ENCODE measurements at places on chromosomes 3 and 15.

DNA sequence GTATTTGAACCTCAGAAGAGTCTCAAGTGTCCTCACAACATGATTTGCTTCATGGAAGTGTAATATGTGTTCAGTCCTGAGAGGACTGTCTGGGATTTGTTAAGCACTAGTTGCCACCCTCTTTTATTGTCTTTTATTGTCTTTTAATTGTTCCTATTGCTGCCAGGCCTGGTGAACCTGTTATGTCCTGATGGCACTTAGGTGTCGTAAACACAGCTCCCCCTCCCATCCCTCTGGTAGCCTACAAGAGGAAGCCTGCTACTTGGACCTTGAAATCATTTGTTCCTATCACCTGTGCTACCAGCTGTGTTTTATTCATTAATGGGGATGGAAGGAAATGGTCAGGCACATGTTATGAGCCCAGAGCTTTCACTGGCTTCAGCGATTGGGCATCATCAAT lies 19.3 kb downstream of the CCNB2 start:
- DNase-seq = no peak

DNA sequence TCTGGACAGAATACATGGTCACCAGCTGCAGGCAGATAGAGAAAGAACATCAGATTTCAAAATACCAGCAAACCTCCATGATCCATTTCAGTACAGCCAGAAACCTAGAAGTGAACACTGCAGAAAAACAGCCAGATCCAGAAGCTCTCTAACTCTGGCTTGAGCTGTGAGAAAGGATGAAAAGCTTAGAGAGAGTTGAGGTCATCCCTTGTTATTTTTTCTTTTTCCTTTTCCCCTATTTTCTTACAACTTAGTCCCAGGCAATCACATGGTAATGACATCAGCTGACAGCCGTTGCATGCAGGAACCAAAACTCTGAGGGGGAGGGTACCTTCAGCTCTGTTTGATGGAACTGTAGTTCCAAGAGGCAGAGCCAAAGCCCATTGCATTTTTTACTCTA lies 113.2 kb downstream of the TCF12 start:
- no peak for DNase-seq

DNA sequence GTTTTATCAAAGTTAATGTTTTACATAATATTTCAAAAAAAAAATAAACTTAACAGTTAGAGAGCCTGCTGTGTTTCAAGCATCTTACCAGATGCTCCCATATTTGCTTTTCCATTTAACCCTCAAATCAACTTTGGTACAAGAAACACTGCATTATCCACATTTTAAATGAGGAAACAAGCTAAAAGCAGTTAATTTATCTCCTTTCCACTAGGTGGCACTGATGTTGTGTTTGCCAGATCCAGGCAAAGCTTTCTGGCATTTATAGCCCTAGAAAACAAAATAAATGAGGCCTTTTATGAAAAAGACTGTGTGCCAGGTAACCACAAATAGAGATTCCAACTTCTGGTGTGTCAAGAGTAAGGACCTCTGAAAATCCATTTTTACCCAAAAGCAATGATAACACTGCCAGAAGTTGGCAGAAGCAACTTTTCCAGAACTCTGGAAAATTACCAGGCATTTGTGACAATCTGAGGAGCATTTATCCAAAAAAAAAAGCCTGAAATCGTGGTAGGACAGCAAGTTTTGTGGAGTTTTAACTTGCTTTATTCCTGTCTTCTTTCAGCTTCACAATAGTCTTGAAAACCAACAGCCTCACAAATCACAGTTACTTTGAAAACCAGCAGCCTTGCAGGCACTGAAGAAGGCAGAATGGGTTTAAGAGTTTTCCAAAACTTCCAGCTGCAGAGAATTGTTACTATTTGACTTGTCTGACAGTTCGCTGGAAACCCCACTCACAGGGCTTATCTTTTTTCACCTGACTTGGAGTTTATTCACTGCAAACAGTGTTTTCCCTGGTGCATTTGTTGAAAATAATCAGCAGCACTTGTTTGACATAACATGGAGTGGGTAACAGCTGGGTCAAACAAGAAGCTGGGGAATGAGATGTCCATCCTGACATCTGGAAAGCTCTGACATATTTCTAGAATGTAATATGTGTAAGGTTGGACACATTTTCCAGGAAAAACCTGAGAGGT lies 9.2 kb downstream of the FAM162A start:
- no peak for DNase-seq

DNA sequence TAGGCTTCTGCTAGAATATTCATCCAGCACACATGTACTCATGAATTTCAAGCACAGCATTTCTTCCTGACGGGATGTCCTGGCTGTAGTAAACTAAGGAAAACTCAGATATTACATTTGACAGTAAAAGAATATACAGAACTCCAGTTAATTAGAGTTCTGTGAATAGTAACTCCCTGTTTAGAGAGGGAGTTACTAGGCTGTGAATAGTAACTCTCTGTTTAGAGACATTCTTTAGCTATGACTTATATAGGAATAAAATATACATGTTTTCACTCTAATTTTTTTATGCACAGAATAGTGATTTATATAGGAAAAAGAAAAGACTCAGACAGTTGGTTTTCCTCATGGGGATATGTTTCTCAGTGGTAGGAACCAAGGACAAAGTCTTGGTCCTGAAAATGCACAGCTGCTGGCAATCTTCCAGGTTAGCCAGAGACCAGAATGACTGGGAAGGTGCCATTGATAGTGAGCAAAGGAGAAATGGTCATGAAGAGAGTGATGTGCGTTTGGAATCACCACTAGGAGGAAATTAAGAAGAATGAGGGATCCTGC lies 480.7 kb upstream of the THBS1 start:
- DNase-seq = no peak

- no peak for DNase-seq
Measured at GRCh38 chr3:4824926-4825325, 154.3 kb upstream of the BHLHE40 start.

DNA sequence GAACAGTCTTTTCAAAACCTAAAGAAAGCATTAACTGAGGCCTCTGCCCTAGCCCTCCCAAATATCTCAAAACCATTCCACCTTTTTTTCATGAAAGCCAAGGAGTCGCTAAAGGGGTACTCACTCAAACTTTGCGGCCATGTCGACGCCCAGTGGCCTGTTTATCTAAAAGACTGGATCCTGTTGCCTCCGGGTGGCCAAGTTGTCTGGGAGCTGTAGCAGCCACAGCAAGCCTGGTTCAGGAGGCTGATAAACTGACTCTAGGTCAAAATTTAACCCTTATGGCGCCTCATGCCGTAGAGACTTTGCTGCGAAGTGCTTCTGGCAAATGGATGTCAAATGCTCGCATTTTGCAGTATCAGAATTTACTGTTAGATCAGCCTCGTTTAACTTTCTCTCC lies 39.5 kb downstream of the ZBTB11 start:
- DNase-seq = no peak

GRCh38 chr3:161423911-161424522 lies 52.7 kb upstream of the SPTSSB start:
- no peak for DNase-seq

- no peak for DNase-seq
Measured at GRCh38 chr3:120177707-120178306, 83.6 kb upstream of the GSK3B start.

DNA sequence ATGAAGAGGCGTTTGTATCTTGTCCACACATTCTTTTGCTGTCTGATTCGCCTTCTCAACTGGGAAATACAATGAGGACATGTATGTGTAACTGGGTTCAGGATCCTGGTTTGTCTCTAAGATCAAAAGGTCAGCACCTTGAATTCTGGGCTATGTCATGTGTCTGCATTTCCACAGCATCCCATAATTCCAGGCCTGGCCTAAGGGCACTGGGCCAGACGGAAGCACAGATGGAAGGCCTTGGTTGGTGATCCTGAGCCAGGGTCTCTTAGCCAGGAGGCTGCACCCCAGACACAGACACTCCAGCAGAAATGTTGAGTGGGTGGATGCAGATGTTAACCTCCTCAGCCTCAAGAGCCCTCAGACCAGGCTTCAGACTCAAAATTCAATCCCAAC lies 23.7 kb upstream of the HERC1 start:
- DNase-seq = no peak

DNA sequence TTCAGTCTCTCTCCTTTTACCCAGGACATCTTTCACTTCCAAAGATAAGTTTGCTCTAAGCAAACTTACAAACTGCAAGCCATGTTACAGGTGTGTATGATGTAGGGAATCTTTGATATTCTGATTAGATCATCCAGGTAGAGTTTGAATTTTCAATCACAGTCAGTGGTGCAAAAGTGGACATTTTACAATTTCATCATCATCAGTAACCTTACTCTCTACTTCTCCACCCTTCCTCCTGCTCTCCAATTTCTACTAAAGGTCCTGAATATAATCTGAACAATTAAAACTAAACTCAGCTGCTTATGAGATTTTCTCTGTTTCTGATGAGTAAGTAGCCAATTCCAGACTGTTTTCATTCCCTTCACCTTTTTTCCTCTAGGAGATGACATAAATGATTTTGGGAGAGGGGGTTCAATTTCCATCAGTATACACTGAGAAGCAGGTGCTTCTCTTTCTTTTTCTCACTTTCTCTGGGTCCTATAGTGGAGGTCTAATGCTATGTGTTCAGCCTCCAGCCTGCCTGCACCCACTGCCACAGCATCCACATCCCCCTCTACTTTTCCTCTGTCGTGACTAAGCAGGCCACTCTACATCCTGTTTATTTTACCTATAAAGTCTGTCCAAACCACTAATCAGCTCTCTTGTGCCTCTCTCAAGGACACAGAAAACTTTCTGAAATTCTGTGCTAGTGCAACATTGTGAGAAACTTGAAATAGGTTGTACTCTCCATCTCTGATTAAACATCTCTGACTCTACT lies 27.6 kb downstream of the SUCNR1 start:
- DNase-seq = no peak

- no peak for DNase-seq
Measured at GRCh38 chr15:61153291-61153690, 75.8 kb downstream of the RORA start.

GRCh38 chr15:62482785-62483429 lies 317.8 kb upstream of the C2CD4B start:
- DNase-seq = no peak

DNA sequence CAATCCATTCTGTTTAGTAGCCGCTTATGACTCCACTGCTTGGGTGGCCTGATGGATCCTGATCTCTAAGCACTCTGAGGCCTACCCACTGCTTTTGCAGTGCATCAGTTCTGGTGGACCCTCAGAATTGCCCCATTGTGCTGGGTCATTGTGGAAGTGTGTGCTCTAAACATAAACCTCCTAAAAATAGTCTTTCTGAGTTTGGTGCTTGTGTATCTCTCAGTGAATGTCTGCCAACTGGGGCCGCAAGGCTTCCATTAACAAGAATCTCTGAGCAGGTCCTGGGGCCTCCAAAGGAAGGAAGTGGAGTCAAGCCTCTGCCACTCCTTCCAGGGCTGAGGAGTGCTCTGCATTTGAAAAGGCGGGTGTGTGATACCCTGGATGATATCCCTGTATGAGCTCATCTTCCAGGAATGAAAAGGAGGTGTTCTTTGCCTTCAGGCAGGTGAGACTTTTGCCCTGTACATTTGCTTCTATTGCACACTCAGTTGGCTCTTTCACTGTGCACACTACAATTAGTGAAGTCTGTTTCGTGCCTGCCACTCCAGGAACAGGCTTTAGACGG lies 80.0 kb upstream of the CACNA2D3 start:
- DNase-seq = no peak

GRCh38 chr15:91854639-91854990 lies 1.1 kb downstream of the SLCO3A1 start:
- no peak for DNase-seq

DNA sequence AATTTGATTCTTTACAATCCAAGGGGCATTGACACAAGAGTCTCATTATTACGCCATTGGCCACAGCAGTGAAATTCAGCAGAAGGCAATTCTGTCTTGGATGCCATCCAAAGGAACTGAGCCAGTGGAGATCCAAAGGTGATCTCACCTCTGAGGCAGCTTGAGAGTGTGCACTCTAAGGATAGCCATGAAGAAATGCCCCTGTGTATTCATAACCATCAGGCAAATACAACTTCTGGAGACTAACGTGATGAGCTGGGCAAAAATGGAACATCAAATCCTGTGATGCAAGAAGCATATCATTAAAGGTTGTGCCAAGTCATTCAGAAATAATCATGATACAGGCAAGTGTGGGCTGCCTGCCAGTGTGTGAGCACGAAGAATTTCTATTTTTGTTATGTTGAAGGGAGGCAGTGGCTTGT lies 41.4 kb downstream of the ROBO2 start:
- no peak for DNase-seq

Data from stimulated activated CD8-positive, alpha-beta memory T cell treated with anti-CD3 and anti-CD28 coated beads, Interleukin-4, amount 100 ng/mL, for 4 hours (primary cell).